ENCODE measurements at places on chromosomes 16 and 17. TPM values are rescaled to one million over a fixed set of nuclear protein-coding genes. Genes with fewer than 3 reads are reported as not detected.

KRT35 gene
- polyA plus RNA-seq = not detected

DNA sequence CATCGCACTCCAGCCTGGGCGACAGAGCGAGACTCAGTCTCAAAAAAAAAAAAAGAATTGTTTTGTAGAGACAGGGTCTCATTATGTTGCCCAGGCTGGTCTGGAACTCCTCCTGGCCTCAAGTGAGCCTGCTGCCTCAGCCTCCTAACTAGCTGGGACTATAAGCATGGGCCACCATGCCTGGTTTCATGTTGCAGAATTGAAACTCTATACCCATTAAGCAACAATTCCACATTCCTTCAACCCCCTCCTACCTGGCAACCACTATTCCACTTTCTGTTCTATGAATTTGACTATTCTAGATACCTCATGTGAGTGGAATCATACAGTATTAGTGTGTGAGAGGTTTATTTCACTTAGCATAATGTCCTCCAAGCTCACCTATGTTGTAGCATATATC, 24.5 kb downstream of the RNF135 start:
- no peak overlapping the region for H3K27ac ChIP-seq
- peaks cover 21% of the 10 kb centered on the region for H3K27me3 ChIP-seq
- no peak for DNase-seq

DNA sequence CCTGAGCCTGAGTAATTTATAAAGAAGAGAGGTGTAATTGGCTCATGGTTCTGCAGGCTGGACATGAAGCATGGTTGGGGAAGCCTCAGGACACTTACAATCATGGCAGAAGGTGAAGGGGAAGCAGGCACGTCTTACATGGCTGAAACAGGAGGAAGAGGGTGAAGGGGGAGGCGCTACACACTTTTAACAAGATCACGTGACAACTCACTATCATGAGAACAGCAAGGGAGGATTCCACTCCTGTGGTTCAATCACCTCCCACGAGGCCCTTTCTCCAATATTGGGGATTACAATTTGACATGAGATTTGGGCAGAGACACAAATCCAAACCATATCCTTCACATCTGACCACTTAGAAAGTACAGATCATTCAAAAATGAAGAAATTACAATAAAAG, 110.6 kb upstream of the SHISA6 start:
- H3K4me3 ChIP-seq = no peak overlapping the region
- no peaks in the 10 kb centered on the region for H3K4me1 ChIP-seq

IL34 gene
- polyA plus RNA-seq = 0.07 TPM

GRCh38 chr17:76881408-76881807, 13.2 kb downstream of the MGAT5B start:
- H3K27ac ChIP-seq = no peak overlapping the region
- peaks cover 76% of the 10 kb centered on the region for H3K27me3 ChIP-seq
- DNase-seq = no peak
- no peaks in the 10 kb centered on the region for H3K4me1 ChIP-seq

RUNDC3A gene
- polyA plus RNA-seq = not detected

KCNH4 gene
- 1.3 TPM for polyA plus RNA-seq

- peaks cover 13% of the 10 kb centered on the region for H3K4me1 ChIP-seq
- peaks cover 2% of the 10 kb centered on the region for H3K36me3 ChIP-seq
- DNase-seq = peak; percentile 100
- H3K27ac ChIP-seq = peak overlapping the region; percentile 1
- peak overlapping the region; percentile 21 for H3K4me3 ChIP-seq
These were observed 4.6 kb downstream of the DHX58 start for GRCh38 chr17:42107597-42108576.

- H3K4me3 ChIP-seq = no peak overlapping the region
- peaks cover 3% of the 10 kb centered on the region for H3K4me1 ChIP-seq
- no peak overlapping the region for H3K27ac ChIP-seq
- peaks cover 69% of the 10 kb centered on the region for H3K36me3 ChIP-seq
- DNase-seq = no peak
- no peaks in the 10 kb centered on the region for H3K27me3 ChIP-seq
These were observed 9.7 kb downstream of the FLII start for GRCh38 chr17:18248811-18249210.

HOXB6 gene
- 14.8 TPM for polyA plus RNA-seq

DNA sequence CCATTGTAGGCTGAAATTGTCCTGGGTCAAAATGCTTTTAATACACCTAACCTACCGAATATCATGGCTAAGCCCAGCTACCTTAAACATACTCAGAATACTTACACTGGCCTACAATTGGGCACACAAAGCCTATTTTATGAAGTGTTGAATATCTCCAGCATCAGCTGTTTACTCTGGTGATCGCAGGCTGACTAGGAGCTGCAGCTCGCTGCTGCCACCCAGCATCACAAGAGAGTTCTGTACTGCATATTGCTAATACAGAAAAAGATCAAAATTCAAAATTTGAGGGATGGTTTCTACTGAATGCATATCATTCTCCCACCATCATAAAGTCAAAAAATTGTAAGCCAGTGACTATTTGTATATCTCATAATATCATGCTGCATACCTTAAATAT, 55.3 kb downstream of the ULK2 start:
- no peak overlapping the region for H3K27ac ChIP-seq
- H3K4me3 ChIP-seq = no peak overlapping the region
- no peaks in the 10 kb centered on the region for H3K36me3 ChIP-seq
- DNase-seq = no peak

GRCh38 chr17:1365445-1366039, 34.5 kb downstream of the YWHAE start:
- H3K4me3 ChIP-seq = no peak overlapping the region
- H3K27me3 ChIP-seq = no peaks in the 10 kb centered on the region
- peaks cover 55% of the 10 kb centered on the region for H3K36me3 ChIP-seq
- no peaks in the 10 kb centered on the region for H3K4me1 ChIP-seq
- peak; percentile 40 for DNase-seq

TCAP gene
- 1.4 TPM for polyA plus RNA-seq

MED13 gene
- 13.5 TPM for polyA plus RNA-seq

KRTAP4-1 gene
- polyA plus RNA-seq = 0.09 TPM

GRCh38 chr16:87441886-87442580, 49.9 kb downstream of the MAP1LC3B start:
- H3K4me1 ChIP-seq = no peaks in the 10 kb centered on the region
- H3K36me3 ChIP-seq = peaks cover 8% of the 10 kb centered on the region
- no peaks in the 10 kb centered on the region for H3K27me3 ChIP-seq

GDPD1 gene
- polyA plus RNA-seq = 9.4 TPM

GRCh38 chr17:64399071-64399766, 8.6 kb upstream of the PECAM1 start:
- H3K27ac ChIP-seq = no peak overlapping the region
- no peak overlapping the region for H3K4me3 ChIP-seq
- H3K36me3 ChIP-seq = no peaks in the 10 kb centered on the region
- H3K27me3 ChIP-seq = no peaks in the 10 kb centered on the region
- DNase-seq = no peak

GRCh38 chr16:87615621-87616041, 13.3 kb downstream of the JPH3 start:
- no peak for DNase-seq
- no peaks in the 10 kb centered on the region for H3K36me3 ChIP-seq
- peaks cover 80% of the 10 kb centered on the region for H3K27me3 ChIP-seq
- H3K4me3 ChIP-seq = no peak overlapping the region

DNA sequence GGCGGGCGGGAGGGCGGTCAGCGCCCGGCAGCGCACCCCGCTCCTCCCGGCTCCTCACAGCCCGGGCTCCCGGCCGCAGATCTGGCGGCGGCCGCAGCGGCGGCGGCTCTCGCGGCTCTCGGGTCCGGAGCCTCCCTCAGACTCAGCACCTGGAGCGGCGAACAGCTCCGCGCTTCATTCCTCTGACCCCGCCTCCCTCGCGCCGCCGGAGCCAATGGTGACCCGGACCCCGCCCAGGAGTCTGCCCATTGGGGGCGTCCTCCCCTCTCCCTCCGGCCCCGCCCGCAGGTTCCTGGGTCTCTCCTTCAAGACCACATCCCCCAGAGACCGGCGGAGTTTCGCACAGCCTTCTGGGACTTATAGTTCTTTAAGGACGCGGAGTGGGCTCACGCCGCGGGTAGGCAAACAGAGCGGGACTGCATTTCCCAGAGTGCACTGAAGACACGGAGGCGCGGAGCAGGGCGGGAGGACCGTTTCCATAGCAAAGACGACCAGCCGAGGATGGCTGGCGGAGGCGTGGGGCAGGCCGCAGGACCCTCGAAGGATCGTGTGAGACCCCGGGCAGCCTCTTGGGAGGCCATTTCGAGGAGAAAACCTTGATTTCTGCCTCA, at the start of gene SMPD3:
TSS of gene SMPD3 (minus strand) at position 149 of the 611 bp plus-strand sequence. CDS start 76,327 bp downstream, outside the sequence.
- no peak within 1 kb of the TSS for H3K27ac ChIP-seq
- H3K4me3 ChIP-seq = peak within 1 kb of the TSS; percentile 13

- H3K27ac ChIP-seq = no peak overlapping the region
- no peak for DNase-seq
- no peaks in the 10 kb centered on the region for H3K27me3 ChIP-seq
- H3K4me3 ChIP-seq = no peak overlapping the region
- H3K36me3 ChIP-seq = peaks cover 13% of the 10 kb centered on the region
These were observed 2.6 kb upstream of the HAPSTR1 start for GRCh38 chr16:9088848-9089247.

GRCh38 chr17:64736804-64737492, 74.8 kb upstream of the SMURF2 start:
- H3K27ac ChIP-seq = no peak overlapping the region
- no peaks in the 10 kb centered on the region for H3K27me3 ChIP-seq
- peak; percentile 51 for DNase-seq
- 0 out of 3 replicates have a peak, but pooled peaks cover 2% of the 10 kb centered on the region for H3K4me1 ChIP-seq
- H3K36me3 ChIP-seq = no peaks in the 10 kb centered on the region
- H3K4me3 ChIP-seq = no peak overlapping the region

DNA sequence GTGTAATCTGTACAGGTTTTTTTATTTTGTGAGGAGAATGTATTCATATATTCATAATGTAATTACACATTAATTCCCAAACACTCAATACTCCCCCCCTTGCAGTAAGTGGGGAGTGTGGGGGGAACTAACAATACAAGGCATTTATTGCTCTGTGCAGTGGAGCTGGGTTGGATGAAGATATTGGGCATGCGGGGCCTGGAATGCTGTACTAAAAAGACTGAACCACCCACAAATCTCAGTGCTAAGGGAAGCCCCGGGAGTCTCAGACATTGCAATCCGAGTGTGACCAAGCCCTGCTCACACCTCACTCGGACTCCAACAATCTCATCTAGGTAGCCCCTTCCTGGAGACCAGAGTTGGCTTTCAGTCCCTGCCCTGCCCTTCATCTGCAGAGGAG, 6.0 kb downstream of the PLLP start:
- no peak overlapping the region for H3K27ac ChIP-seq
- no peaks in the 10 kb centered on the region for H3K36me3 ChIP-seq
- no peaks in the 10 kb centered on the region for H3K27me3 ChIP-seq
- no peak for DNase-seq
- H3K4me3 ChIP-seq = no peak overlapping the region
- peaks cover 6% of the 10 kb centered on the region for H3K4me1 ChIP-seq

GRCh38 chr17:66775271-66775670, 59.6 kb upstream of the CACNG5 start:
- no peak for DNase-seq
- no peak overlapping the region for H3K27ac ChIP-seq
- H3K36me3 ChIP-seq = peaks cover 24% of the 10 kb centered on the region
- H3K4me3 ChIP-seq = no peak overlapping the region
- H3K27me3 ChIP-seq = no peaks in the 10 kb centered on the region

DNA sequence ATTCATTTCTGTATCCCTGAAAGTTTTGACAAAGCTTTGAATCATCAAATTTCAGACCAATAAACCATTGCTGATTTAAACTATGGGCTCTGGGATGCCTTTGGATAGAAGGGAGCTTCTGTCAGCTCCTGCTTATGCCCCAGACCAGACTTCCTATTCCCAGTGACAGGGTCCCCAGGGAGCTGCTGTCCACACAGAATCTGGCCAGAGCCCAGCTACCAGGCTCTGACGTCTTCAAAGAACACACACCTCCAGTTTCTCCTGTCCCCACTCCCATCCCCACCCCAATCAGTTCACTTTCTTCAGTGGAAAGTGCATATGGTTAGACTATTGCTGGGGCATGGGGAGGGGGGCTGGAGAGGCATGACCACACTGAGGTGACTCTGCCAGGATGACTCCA, 51.6 kb upstream of the SREBF1 start:
- no peak overlapping the region for H3K4me3 ChIP-seq
- DNase-seq = no peak
- no peaks in the 10 kb centered on the region for H3K36me3 ChIP-seq
- peaks cover 7% of the 10 kb centered on the region for H3K4me1 ChIP-seq
- no peak overlapping the region for H3K27ac ChIP-seq

PPP1R9B gene
- 35.7 TPM for polyA plus RNA-seq

DNA sequence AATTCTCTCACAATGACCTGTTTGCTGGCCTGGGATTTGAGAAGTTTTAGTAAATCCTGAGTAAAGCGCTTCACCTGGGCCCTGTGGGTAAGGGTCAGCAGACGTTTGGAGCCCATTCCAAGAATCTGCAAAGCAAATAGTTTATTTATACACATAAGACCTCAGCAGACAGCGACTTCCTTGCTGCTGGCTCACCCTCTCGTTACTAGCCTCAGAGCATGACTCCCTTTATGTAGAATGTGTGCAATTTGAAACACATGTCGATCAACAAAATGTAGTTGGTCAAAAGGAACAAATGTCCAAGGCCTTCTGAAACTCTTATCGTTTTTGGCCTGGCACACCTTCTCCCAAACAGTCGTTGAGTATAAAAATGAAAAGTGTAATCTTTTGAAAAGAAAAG, 31.3 kb downstream of the MARF1 start:
- no peaks in the 10 kb centered on the region for H3K4me1 ChIP-seq
- no peak overlapping the region for H3K27ac ChIP-seq
- peaks cover 63% of the 10 kb centered on the region for H3K36me3 ChIP-seq
- no peak for DNase-seq
- H3K4me3 ChIP-seq = no peak overlapping the region
- H3K27me3 ChIP-seq = no peaks in the 10 kb centered on the region

DNA sequence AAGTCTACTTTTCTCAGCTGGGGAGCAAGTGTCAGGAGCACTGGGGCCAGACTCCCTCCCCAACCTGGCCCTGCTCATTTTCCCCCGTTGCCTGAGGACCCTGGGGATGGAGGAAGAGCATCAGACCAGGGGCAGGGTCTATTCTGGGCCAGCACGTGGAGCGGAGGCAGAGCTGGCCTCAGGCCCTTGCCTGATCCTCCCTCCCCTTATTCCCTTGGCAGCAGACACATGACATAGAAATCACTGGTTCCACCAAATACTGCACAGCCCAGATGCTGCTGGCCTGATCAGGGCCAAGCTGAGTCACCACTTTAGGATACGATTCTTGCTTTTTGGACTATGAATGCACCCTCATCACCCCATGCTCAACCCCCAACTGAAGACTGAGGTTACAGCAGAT, 15.8 kb upstream of the AGRP start:
- H3K27me3 ChIP-seq = no peaks in the 10 kb centered on the region
- no peaks in the 10 kb centered on the region for H3K36me3 ChIP-seq
- peaks cover 7% of the 10 kb centered on the region for H3K4me1 ChIP-seq
- no peak overlapping the region for H3K27ac ChIP-seq
- no peak for DNase-seq

DNA sequence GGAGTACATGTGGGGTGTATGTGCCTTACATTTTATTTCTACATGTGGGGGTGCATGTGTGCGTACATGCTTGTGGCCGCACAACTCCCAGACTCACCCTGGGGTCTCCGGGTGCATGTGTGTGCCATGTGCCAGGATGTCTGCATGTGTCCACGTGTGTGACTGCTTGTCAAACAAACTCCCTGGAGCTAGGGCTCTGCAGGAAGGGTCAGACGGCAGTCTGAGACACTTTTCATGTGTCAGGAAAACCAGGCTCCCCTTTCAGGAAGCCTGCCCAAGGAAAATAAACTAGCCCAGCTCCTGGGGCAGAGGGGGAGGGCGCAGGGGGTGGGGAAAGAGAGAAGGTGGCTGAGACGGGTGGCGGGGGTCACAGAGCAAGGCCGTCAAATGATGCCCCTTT, 44.7 kb downstream of the FZD2 start:
- no peak for DNase-seq
- H3K4me3 ChIP-seq = no peak overlapping the region
- H3K27ac ChIP-seq = no peak overlapping the region
- no peaks in the 10 kb centered on the region for H3K4me1 ChIP-seq
- peaks cover 23% of the 10 kb centered on the region for H3K27me3 ChIP-seq

Data from K562 (cell line).